Ascending aorta (tissue), 2 donors: ENCODE measurements at places on chromosomes 4 and X. TPM values are rescaled to one million over a fixed set of nuclear protein-coding genes. Genes with fewer than 3 reads are reported as not detected.

DNA sequence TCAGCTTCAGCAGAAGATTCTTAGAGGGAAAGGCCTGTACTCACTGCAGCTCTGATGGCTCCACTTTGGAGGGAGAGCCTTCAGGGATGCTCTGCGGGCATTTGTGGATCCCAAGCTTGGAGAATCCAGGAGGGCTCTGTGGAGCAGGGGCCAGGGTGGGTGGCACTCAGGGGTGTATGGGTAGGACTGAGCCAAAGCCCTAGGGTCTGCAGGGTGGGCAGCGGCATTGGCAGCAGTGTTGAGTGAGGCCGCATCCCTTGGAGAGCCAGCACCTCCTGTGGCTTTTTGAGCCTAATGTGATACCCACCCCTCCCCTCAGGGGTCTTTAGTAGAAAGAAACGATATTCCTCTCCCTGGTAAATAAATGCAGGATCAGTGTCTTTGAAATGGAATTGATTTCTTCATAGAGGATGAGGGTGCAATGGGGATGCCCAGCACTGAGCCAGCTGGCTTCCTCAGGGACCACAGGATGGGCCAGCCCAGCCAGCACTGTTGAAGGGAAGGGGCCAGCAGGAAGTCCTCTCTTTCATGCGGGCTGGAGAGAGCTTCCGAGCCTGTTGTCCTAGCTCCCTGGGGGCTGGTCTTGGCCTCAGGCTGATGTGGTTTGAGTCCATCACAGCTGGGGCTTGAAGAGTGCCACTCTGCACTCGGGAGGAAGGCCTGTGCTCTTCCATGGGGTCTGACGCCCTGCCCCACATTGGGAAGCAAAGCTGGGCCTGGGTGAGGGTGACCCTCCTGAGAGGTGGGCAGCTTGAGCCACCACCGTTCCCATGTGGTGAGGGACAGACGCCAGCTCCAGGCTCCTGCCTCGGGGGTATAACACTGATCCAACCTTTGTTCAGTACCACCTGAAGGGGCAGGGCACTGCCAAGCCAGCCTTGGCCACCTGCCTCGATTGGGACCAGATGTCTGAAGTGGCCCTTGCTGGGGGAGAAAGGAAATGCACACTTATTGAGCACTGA is 49.5 kb downstream of the PSAPL1 start:
- peak; percentile 46 for DNase-seq

- DNase-seq, result no peak
Measured at GRCh38 chr4:156977435-156978160, 6.0 kb upstream of the PDGFC start.

SCOC gene
- 7.2 TPM for total RNA-seq

DNA sequence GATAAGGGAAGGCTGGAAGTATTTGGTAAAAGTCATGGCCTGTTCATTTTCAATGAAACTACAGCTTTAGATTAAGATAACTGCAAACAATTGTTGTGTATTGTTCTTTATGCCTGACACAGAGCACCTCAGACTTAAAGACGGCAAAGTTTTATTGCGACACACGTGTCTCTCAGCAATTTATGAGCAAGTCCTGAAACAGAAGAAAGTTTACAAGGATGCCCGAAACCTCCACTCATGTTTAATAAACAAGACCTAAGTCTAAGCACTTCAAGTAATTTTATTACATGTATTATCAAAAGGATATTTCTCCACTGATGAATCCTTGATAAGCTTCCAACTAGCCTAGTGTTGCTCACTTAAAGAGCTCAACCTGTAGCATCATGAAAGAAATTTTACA is 51.0 kb downstream of the DHX15 start:
- DNase-seq, result no peak

AWAT2 gene
- not detected for total RNA-seq

CTAG2 gene
- not detected for total RNA-seq

DNA sequence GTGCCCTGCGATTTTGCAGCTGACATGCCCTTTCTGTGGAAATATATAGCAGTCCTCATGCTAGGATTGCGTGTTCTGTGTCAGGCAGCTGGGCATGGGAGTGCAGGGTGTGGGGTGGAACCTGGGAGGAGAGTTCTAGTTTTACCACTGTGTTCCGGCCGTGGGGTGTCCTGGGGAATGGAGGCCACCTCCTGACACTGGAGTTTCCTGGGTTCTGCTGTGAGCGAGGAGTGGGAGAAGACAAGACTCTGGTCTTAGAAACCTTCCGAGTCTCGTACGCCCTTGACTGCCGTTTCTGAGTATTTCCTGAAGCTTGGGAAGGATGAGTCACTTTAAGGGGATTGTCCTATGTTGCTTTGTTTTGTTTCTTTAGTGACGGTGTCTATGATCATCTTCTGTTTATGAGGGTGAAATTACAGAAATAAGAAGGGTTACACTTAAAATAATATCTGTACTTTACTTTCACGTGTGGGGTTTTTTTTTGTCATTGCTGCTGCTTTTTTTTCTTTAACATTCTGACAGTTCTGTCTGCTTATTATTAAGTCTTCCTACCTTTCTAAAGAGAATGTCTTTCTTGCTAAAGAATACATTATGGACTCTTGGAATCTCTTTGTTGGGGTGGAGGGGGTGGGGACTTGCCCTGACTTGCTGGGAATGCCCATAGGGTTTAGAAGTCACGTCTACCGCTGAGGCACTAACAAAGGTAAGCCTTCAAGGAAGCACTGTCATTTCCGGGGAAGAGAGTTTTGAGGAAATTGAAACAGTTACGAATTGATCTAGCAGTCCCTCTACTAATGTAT is 19.1 kb downstream of the CD99 start:
- DNase-seq, result no peak

- no peak for DNase-seq
Measured at GRCh38 chr4:106695501-106696262, 327.1 kb upstream of the GIMD1 start.

DNA sequence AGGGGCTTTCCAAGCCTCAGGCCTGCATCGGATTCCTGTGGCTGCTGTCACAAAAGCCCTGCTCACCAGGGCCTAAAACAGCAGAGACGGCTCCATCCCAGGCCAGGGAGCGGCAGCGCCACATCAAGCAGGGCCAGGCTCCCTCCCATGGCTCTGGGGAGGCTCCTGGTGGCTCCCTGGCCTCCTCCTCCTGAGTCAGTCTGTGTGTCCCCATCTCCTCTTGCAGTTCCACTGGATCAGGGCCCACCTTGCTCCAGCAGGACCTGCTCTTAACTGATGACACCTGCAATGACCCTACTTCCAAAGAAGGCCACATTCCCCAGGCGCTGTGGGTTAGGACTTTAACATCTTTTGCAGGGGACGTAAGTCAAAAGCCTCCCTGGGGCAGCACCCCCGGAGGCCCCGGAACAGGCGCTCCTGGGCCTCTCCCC is 51.9 kb downstream of the CPZ start:
- no peak for DNase-seq

G6PD gene
- total RNA-seq, result 89.7 TPM

DNA sequence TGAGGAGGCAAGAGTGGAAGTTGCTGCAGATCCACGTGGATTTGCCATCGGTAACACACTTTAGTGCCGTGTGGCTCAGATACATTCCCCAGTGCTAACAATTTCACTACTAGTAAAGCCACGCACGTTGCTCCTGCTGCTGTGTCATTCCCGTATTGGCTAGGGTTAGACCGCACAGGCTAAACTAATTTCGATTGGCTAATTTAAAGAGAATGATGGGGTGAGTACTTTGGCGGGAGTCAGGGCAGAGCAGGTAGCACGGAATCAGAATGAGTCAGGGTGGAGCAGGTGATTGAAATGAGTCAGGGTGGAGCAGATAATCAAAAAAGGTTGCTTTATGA is 1337.5 kb downstream of the FSTL5 start:
- no peak for DNase-seq

CT45A1 gene
- total RNA-seq, result not detected

SPATA4 gene
- total RNA-seq, result not detected

AGA gene
- 4.5 TPM for total RNA-seq

GRCh38 chrX:153184787-153185186 is 5.7 kb downstream of the MAGEA1 start:
- DNase-seq, result no peak

RHOXF1 gene
- total RNA-seq, result not detected

ESX1 gene
- total RNA-seq, result not detected

DNA sequence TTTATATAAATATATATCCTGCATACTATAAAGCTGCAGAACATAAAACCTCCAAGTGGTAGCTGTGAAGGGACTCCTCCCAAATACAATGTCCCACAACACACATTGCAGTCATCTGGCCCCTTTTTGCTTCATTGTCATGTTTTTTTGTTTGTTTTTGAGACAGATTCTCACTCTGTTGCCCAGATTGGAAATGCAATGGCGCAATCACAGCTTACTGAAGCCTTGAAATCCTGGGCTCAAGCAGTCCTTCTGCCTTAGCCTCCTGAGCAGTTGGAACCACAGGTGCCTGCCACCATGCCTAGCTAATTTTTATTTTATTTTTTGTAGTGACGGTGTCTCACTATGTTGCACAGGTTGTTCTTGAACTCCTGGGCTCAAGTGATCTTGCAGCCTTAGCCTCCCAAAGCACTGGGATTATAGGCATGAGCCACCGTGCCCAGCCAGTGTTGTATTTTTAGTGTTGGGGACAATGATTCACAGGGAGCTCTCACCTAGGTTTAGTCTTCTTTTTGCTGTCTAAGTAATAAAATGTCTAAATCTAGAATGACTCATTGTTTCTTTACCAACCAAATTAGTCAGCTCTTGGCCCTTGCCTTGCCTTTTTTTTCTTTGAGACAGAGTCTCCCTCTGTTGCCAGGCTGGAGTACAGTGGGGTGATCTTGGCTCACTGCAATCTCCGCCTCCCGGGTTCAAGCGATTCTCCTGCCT is 24.0 kb upstream of the XIAP start:
- no peak for DNase-seq

DNA sequence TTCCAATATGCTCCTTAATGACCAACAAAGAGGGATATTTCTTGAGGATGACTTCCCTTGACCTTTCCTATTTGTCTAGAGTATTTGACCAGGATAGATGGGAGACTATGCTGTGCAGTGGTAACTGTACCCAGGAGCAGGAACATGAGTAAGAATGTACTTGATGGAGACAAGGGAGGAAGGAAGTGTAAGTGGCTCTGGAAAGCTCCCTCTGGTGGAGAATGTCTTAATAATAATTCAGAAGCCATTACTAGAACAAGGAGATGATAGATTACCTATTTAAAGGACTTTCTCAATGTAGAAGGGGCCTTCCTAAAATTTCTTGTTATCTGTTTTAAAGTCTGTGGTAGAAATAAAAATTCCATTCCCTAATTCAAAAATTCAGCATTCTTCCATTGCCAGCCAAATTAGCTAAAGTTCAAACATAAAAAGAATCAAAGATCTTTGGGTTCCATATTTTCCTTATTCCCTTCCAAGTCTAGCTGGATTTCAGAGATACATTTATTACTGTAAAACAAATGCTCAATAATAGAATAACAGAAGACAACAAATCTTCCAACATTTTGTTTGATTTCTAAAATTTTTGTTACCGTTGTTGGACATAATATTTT is 83.8 kb downstream of the GRID2 start:
- no peak for DNase-seq

MGARP gene
- 2.8 TPM for total RNA-seq

OTC gene
- 0.32 TPM for total RNA-seq

DNA sequence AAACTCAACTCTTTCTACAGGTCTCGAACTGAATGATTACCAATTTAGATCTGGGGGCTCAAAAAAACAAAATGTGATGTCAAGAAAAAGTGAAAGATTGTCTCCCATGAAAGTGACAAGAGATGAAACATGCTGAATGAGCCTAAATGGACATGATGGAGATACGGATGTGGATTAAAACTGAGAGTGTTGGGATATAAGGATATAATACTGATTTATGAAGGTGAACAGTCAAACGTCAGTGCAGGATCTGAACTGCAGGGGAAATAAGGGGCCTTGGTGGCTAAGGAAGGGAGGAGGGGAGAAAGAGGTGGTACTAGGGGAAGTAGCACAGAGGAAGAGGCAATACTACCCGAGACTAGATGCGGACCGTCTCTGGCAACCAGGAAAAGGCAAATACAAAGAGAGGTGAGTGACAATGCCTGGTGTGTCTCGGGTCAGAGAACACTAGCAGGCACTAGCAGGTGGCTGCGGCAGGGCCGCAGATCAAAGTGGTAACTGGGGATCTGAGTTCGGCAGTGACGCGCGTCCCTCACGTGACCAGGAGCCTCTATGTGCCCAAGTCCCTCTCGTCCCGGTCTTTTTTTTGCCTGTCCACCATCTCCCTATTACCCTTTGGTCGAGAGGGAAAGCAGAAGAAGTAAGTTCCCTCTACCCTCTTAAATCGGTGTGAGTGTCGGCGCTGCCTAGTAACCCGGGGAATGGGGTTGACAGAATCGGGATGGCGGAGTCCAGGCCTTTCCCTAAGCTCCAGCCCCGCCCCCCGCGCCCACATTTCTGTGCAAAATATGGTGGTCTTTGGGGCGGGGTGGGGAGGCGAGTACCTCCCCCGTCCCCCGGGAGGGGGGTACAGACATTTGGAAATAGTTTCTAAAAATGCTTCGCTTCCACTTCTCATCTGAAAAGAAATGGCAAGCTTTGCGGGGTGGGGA is at the start of gene TCEAL1:
Gene TCEAL1, plus strand, starts transcription at position 590 of the 932 bp plus-strand sequence. CDS start 942 bp downstream, outside the sequence.
- no peak for DNase-seq

DNA sequence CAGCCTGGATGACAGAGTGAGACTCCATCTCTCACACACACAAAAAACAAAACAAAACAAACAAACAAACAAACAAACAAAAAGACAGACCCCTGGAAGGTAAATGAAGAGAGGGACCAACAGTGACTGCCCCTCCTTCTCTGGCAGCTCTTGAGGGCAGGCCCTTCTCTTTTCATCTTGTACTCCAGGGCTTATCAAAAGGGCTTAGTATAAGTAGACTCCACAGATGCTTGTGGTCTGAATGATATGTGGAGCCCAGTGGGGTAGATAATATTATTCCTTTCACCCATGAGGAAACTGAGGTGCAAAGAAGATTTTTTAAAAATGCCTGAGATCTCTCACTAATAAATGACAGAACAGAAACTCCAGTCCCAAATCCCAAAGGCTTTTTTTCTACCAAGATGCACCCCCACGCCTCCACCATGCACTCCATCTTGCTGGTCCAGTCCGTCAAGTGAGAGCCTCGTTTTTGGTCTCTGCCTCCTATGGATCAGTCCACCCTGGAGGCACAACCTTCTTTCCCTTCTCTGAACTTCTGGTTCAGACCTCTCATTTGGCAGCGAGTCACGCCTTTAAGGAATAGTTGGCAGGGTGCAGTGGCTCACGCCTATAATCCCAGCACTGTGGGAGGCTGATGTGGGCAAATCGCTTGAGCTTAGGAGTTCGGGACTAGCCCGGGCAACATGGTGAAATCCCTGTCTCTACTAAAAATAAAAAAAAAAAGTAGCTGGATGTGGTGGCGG is 17.0 kb upstream of the CHRNA9 start:
- DNase-seq, result no peak

- DNase-seq, result no peak
Measured at GRCh38 chr4:127179256-127180087, 453.3 kb upstream of the INTU start.

- DNase-seq, result no peak
Measured at GRCh38 chr4:52076731-52077130, 25.6 kb downstream of the SPATA18 start.

EREG gene
- not detected for total RNA-seq

TMEM175 gene
- total RNA-seq, result 41.2 TPM

AMTN gene
- not detected for total RNA-seq
